T-helper 17 cell (primary cell): ENCODE measurements at places on chromosomes 4 and X. TPM values are rescaled to one million over a fixed set of nuclear protein-coding genes. Genes with fewer than 3 reads are reported as not detected.

DNA sequence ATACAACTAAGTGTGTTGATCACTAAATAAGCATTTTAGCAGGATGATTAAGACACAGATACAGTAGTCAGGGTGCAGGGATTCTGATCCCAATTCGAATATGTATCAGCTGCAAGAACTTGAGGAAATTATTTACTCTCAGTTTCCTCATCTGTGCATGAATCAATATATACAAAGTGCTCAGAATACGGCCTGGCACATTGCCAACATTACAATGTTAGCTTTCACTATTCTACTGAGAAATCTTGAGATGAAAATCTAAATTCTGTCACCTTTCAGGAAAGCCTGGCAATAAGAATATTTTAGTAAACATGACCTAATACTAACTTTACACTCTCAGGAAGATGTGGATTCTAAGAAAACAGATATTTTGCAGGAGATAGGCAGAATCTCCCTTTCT, 1001.6 kb upstream of the IGFBP7 start:
- no peak for DNase-seq

RIBC1 gene
- 1.5 TPM for total RNA-seq

NXF2 gene
- total RNA-seq, result not detected

GUCY1B1 gene
- total RNA-seq, result 0.75 TPM

DNA sequence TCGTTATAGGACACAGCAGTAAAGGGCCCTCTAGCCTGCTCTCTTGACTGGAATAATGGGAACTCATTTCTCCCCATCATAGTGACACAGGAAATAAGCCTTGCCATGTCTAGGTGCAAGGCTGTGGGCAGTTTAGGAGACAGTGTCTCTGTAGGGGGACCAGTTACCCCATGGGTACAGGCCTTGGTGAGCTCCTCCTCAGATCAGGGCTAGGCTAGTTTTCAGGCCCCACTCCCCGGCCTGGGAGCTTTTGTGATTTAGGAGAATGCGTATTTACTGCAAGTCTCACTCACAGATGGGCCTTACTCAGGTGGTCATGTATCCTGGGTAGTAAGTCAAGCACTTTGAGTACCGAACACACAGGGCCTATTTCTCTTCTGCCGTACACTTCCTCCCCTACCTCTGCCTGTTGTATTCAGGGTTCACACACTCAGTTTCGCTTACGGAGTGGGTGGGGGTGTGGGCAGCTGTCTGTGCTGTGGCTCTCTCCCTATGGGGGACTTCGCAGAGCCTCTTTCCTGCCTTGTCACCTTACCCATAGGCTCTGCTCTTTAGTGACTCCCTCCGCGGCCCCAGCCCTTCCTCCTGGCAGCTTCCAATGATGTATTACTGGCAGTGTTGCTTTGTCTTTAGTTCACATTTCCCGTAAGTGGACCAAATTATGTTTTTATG, 34.2 kb downstream of the FAM193A start:
- DNase-seq, result no peak

NAP1L3 gene
- total RNA-seq, result 3.9 TPM

GRCh38 chrX:15165832-15166231, 104.1 kb downstream of the ASB9 start:
- DNase-seq, result no peak

HTRA3 gene
- not detected for total RNA-seq

DNA sequence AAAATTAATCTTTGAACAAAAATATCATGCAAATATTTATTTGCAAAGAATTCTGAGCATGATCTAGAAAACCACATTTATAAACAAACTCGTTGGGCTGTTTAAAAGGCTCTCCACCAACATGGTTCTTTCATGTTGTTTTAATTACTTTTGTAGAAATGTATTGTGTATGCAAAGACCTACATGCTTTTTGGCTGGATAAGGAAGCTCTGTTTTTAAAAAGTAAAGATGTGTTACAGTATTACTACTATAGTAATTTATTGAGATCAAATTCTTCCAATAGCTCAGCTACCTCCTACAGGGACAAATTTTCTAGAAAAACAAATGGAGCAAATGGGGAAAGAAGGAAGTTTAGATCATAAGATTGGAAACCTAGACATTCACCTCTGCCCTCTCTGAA, 177.5 kb upstream of the TTC29 start:
- no peak for DNase-seq

GRCh38 chr4:850323-850945, 24.5 kb upstream of the CPLX1 start:
- no peak for DNase-seq

DNA sequence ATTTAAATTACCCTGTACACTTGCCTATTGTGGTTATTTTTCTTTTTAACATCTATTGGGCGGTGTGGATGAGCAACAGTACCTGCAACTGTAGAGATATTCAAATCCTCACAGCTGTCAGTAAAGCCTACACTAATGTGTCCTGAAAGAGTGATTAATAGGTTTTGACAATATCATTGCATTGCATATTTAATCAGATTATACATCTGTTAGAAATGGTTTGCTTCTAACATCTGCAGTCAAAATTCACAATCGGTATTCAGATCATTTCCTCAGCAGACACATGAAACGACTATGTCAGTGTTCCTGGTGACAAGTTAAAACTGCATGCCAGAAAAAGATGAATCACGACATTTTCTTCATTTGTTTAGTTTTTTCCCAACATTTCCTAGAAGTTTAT, 254.6 kb upstream of the EPHA5 start:
- DNase-seq, result no peak

DNA sequence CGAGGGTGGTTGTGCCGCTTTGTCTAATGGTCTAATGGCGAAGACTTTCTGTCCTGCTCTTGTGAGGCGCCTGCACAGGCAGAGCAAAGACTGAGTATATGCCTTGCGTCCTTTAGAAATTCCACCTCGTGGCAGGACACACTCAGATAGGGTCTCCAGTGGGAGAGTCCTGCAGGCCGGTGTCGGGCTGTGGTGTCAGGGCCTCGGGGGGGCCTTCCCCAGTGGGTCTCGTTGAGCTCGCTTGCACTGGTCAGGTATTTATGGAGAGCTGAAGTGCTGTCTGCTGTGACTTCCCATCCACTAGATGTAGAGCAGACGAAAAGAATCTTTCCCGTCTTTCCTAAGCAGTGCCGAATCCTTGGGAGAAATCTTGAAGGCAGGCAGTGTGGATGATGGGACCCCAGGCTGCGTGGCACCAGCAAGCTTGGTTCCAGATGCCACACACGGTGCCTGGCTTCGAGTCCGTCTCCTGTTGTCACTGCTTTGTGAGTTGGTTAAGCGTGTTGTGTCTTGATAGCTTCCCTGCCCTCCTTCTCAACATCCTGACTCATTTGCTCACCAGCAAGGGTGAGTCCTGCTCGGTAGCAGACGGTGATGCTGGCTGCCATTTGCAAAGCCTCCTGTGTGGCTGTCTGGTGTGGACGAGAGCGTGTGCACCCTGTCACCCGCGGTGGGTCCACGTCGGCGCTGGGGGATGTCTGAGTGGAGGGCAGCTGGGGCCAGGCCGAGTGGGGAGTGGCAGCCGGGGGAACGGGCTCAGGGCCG, 20.5 kb downstream of the MAEA start:
- DNase-seq, result no peak
